Effector CD4-positive, alpha-beta T cell (primary cell): ENCODE measurements at places on chromosomes 11 and 22.

GRCh38 chr22:26055693-26056092 is 113.6 kb upstream of the SEZ6L start:
- DNase-seq = no peak

- DNase-seq = no peak
Observed at GRCh38 chr22:49609207-49609876, 218.3 kb downstream of the BRD1 start.

DNA sequence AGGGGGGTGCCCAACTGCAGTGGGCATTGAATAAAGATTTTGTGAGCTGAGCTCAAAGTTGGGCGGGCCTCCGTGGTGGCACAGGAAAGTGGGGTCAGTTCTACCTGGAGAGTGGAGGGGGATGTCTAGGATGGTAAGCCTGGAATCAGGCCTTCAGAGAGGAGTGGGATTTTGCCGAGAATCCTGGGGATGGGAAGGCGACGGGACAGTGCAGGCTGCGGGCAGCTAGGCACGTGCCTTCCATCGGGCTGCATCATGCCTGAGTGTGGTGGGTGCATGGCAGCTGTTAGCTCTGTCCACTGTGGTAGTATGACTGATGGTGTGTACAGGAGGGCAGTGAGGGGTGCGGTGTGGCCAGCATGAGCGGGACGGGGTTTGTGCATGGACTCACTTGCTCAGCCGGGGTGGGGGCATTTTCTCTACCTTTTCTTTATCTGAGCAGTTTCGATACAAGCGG is 3.6 kb downstream of the SHANK3 start:
- DNase-seq = no peak

GRCh38 chr11:27081056-27081455 is 40.4 kb downstream of the BBOX1 start:
- DNase-seq = no peak

- no peak for DNase-seq
Observed at GRCh38 chr11:126304457-126305075, 706 bp downstream of the DCPS start.

DNA sequence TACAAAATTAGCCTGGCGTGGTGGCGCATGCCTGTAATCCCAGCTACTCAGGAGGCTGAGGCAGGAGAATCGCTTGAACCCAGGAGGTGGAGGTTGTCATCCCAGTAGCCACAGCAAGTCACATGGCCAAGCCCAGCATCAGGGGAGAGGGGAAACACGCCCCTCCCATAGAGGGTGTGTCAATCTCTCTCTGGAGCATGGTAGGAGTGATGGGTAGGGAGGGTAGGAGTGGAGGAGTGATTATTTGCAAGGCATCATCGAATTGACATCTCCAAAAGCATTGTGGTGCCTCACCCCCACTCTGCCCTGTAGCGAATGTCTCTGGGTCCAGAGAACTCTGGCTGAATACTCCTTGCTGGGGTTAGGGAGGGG is 6.1 kb upstream of the SSTR3 start:
- no peak for DNase-seq

DNA sequence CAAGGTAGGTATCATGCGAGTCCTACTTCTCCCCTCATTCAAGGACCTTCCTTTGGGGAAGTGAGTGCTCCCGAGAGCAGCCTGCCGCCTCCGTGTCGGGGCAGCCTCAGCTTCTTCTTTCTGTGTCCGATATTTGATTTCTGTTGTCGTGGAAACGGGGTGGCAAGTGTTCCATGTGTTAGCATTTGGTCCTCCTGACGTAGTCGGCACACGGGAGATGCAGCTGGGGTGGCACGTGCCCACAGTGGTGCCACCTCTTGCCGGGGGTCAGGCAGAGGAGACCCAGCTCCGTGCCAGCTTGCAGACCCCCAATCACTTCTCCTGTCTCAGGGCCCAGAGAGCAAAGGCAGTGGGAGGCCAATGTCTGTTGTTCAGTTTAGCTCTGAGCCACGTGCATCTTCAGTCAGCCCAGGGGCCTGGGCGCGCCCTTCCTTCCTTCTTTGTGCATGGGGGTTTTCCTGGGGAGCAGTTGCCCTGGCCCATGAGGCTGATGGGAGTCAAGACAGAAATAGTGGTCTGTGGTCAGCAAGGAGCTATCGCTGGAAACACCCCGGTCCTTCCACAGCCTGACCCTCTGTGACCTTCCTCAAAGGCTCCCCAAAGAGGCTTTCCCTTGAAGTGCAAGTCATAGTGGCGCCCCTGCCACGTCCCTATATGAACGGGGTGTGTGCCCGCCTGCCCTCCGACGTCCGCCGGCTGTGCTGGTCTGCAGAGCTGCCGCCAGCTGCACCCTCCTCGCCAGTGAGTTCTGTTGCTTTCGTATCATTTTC is 44.5 kb downstream of the PARVB start:
- DNase-seq = no peak

- DNase-seq = no peak
Observed at GRCh38 chr11:80849253-80849652, 1408.4 kb upstream of the TENM4 start.
